Upper lobe of right lung (tissue), 1 donor: ENCODE measurements at places on chromosomes 1 and 21. TPM values are rescaled to one million over a fixed set of nuclear protein-coding genes. Genes with fewer than 3 reads are reported as not detected.

Gene FRRS1
- 6.8 TPM for total RNA-seq

- peak; percentile 45 for DNase-seq
- H3K4me3 ChIP-seq, result no peak overlapping the region
- H3K36me3 ChIP-seq, result no peaks in the 10 kb centered on the region
- peaks cover 12% of the 10 kb centered on the region for H3K4me1 ChIP-seq
- H3K27ac ChIP-seq, result no peak overlapping the region
Measured at GRCh38 chr1:15192916-15193550, 39.5 kb downstream of the TMEM51 start.

Gene FAM163A
- total RNA-seq, result not detected

DNA sequence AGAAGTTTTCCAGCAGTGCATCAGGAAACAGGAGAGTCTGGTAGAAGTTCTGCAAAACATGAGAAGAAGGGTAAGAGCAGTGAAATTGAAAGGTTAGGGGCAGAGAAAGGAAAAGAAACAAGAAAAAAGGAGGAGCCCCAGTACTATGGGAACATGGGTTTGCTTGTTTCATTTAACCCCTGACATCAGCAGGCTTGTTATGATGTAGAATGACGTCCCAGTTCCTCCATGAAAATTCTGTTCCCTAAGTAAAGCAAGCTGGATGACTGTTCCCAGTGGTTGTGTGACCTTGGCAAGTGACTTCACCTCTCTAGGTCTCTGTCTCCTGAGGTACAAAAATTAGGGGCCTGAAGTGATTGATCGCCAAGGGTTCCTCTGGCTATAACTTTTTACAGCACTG lies 268.7 kb upstream of the SGIP1 start:
- H3K4me1 ChIP-seq, result peaks cover 11% of the 10 kb centered on the region
- no peak overlapping the region for H3K4me3 ChIP-seq
- H3K36me3 ChIP-seq, result no peaks in the 10 kb centered on the region
- H3K27me3 ChIP-seq, result no peaks in the 10 kb centered on the region

- H3K4me3 ChIP-seq, result no peak overlapping the region
- no peaks in the 10 kb centered on the region for H3K4me1 ChIP-seq
- no peak overlapping the region for H3K27ac ChIP-seq
- H3K36me3 ChIP-seq, result no peaks in the 10 kb centered on the region
- H3K27me3 ChIP-seq, result no peaks in the 10 kb centered on the region
Measured at GRCh38 chr1:201386208-201386607, 8.7 kb upstream of the TNNT2 start.

GRCh38 chr1:230037261-230037660 lies 29.8 kb upstream of the GALNT2 start:
- H3K4me3 ChIP-seq, result no peak overlapping the region
- H3K4me1 ChIP-seq, result no peaks in the 10 kb centered on the region
- no peaks in the 10 kb centered on the region for H3K36me3 ChIP-seq
- DNase-seq, result no peak
- H3K27ac ChIP-seq, result no peak overlapping the region
